Stimulated activated CD8-positive, alpha-beta memory T cell treated with anti-CD3 and anti-CD28 coated beads, Interleukin-12 subunit alpha, Interleukin-12 subunit beta, amount 100 ng/mL, for 4 hours (primary cell): ENCODE measurements at places on chromosomes 5 and 9.

GRCh38 chr5:12679731-12680130, 775.5 kb upstream of the CTNND2 start:
- DNase-seq = no peak

GRCh38 chr5:14801792-14802191, 69.8 kb downstream of the ANKH start:
- no peak for DNase-seq

DNA sequence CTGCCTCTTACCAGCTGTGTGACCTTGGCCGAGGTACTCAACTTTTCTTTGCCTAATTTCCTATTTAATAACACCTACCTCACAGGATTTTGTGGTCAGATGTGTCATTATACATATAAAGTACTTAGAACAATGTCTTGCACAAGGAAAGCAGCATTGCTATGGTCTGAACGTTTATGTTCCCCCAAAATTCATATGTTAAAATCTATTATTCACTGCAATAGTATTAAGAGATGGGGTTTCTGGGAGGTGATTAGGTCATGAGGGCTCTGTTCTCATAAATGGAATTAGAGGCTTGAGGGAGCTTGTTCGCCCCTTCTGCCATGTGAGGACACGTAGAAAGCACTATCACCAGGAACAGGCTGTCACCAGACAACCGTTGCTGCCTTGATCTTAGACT, 10.9 kb upstream of the RNF145 start:
- DNase-seq = no peak

DNA sequence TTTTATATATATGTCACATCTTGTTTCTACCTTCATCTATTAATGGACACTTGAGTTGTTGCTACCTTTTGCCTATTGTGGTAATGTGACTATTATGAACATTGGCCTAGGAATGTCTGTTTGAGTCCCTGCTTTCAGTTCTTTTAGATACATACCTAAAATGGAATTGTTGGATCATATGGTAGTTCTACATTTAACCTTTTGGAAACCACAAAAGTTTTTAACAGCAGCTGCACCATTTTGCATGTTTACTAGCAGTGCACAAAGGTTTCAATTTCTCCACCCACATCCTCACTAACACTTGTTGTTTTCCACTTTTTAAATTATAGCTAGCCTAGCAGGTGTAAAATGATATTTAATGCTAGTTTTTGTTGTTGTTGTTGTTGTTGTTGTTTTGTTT, 88.4 kb downstream of the GALNT10 start:
- no peak for DNase-seq

- DNase-seq = no peak
Measured at GRCh38 chr5:124725040-124725434, 21.4 kb downstream of the ZNF608 start.

- no peak for DNase-seq
Measured at GRCh38 chr9:97987487-97987886, 4.3 kb downstream of the ANP32B start.

GRCh38 chr5:81638471-81638870, 112.4 kb downstream of the SSBP2 start:
- no peak for DNase-seq

- DNase-seq = no peak
Measured at GRCh38 chr5:1251678-1252580, 26.7 kb downstream of the SLC6A18 start.

GRCh38 chr5:145689235-145689634, 145.9 kb downstream of the PRELID2 start:
- DNase-seq = no peak

GRCh38 chr5:2861605-2862004, 110.1 kb upstream of the IRX2 start:
- no peak for DNase-seq

GRCh38 chr5:171954721-171955120, 51.7 kb downstream of the FBXW11 start:
- DNase-seq = no peak

DNA sequence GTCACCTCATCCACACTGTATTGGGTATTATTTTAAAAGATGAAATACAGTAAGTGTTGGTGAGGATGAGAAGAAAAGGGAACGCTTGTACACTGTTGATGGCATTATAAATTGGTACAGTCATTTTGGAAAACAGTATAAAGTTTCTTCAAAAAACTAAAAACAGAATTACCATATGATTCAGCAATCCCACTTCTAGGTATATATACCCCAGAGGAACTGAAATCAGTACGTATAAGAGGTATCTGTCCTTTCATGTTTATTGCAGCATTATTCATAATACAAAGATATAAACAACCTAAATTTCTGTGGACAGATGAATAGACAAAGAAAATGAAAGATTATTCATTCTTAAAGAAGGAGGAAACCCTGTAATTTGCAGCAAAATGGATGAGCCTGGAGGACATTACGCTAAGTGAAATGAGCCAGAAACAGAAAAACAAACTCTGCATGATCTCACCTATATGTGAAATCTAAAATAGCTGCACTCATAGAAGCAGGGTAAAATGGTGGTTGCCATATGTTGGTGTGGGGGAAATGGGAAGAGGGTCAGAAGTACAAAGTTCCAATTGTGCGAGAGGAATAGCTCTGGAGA, 191.6 kb downstream of the TRIM36 start:
- DNase-seq = no peak

DNA sequence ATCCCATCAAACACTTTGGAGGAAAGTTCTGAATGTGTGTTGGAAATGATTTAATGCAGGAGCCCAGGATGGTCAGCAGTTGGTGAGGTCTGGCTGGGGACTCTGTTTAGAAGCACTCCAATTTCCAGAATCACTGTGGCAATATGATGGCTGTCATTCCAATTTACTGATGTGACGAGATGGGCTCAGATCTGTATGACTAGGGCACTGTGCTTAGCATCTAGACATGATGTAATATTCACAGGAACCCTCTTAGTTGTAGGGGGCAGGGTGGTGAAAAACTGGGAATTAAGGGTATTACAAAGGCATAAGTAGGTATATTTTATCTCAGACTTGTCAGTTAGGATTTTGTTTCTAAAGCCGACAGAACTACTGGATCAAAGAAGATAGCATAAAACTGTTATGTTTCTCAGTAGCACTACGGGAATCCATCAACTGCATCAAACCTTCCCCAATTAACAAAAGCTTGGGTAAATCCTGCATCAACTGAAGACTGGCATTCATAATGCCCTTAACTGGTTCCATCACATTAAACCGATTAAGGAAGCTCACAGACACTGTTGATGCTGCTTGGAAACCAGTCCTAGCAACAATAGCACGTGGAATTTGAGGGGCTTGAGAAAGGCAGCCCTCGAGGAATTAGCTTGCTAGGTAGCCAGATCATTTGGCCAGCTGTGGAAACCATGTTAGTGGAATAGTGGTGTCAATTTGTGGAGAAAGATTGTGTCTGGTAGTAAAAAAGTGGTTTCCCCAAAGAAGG, 86.1 kb downstream of the SV2C start:
- no peak for DNase-seq

GRCh38 chr9:29625292-29625731, 2052.0 kb upstream of the C9orf72 start:
- DNase-seq = no peak

- no peak for DNase-seq
Measured at GRCh38 chr9:98101416-98101815, 17.6 kb downstream of the TRIM14 start.

DNA sequence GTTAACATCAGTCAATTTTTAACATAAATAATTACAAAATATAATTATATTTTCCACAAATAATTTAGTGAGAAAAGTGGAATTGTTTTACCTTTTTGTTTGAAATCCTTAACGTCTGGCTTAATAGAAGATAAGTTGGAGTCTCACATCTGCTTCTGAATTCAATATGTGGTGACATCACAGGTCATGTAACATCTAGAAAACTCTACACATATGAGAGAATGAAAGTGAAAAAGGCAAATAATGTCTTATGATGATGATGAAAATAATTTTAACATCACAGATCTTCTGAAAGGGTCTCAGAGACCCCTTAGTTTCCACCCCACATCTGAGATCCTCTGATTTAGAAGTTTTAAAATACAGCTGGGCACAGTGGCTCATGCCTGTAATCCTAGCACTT, 81.5 kb downstream of the PRKACG start:
- no peak for DNase-seq

GRCh38 chr5:142888469-142889085, 118.4 kb downstream of the ARHGAP26 start:
- DNase-seq = no peak

- DNase-seq = no peak
Measured at GRCh38 chr9:85716031-85716877, 25.5 kb downstream of the AGTPBP1 start.

DNA sequence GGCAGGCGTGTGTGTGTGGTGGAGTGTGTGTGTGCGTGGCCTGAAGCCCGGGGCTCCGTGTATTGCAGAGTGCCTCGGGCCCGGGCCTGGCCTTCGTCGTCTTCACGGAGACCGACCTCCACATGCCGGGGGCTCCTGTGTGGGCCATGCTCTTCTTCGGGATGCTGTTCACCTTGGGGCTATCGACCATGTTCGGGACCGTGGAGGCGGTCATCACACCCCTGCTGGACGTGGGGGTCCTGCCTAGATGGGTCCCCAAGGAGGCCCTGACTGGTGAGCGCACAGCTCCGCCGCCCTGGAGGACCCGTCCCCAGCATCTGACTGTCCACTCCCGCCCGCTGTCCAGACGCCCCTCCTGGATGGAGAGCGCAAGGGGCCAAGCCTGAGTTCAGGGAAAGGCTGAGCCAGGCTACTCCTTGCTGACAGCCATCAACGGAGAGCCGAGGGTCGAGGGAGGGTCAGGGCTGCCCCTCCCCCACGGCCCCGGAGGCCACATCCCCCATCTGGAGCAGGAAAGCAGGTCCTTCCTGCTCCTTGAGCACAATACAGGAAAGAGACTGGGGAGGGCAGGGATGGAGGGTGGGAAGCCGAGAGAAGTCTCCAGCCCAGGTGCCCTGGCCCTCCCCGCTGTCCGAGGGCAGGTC, 18.4 kb downstream of the SLC6A18 start:
- no peak for DNase-seq

DNA sequence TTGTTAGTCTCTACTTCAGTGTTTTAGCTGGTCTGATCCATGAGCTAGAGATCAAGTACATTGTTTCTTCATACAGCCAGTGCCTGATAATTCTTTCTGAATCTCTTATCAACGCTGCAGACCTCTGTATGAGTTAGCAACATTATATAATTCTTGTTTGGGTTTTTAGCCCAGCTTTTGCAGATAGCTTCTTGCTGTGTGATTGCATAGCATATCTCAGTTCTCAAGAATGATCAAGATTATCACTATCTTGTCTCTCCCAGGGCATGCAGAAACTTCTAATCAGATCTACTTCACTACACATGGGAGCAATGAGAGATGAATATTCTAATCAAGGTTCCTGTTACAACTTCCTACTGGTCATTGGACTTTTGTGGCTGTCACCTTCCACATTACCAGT, 158.3 kb downstream of the FAM174A start:
- no peak for DNase-seq

- peak; percentile 46 for DNase-seq
Measured at GRCh38 chr5:139648205-139649081, at the start of gene CXXC5. Gene CXXC5, plus strand, starts transcription at chr5:139648349. Its CDS starts 32,175 bp downstream, at chr5:139680524.

- peak; percentile 21 for DNase-seq
Measured at GRCh38 chr9:79570448-79571308, 1.1 kb upstream of the TLE4 start.

- no peak for DNase-seq
Measured at GRCh38 chr5:6568889-6569288, 64.0 kb downstream of the NSUN2 start.

- DNase-seq = no peak
Measured at GRCh38 chr9:134502266-134502791, 139.3 kb upstream of the COL5A1 start.

- DNase-seq = no peak
Measured at GRCh38 chr9:133126697-133127339, 5.8 kb upstream of the RALGDS start.

- DNase-seq = no peak
Measured at GRCh38 chr5:115699967-115700366, 74.1 kb upstream of the TMED7 start.

DNA sequence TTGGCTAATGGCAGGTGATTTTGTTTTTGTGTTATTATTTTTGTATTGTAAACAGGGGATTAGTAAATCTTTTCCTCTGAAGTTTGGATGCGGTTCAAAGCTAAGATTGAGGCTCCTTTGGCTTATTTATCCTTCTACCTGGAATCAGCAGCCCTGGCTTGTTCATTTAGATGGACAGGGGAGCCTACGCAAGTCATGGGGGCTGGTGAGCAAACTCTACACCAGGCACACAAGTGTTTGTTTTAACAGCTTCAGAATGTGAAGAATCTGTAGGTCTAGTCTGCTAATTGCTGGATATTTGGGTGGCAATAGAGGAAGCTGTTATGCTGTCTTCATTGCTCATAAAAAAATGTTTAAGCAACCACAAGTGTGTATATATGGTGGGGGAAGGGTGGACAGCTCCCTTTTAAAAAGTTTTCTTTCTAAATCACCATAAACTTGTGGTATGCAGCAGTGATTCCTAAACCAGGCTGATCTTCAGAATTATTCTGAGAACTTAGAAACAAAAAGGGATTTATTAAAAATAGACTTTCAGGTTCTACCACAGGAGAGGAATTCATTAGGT, 20.7 kb downstream of the ZNF462 start:
- DNase-seq = no peak

GRCh38 chr5:658103-658502, 35.0 kb downstream of the TPPP start:
- no peak for DNase-seq

GRCh38 chr9:76218117-76218885, 175.9 kb downstream of the RFK start:
- no peak for DNase-seq

DNA sequence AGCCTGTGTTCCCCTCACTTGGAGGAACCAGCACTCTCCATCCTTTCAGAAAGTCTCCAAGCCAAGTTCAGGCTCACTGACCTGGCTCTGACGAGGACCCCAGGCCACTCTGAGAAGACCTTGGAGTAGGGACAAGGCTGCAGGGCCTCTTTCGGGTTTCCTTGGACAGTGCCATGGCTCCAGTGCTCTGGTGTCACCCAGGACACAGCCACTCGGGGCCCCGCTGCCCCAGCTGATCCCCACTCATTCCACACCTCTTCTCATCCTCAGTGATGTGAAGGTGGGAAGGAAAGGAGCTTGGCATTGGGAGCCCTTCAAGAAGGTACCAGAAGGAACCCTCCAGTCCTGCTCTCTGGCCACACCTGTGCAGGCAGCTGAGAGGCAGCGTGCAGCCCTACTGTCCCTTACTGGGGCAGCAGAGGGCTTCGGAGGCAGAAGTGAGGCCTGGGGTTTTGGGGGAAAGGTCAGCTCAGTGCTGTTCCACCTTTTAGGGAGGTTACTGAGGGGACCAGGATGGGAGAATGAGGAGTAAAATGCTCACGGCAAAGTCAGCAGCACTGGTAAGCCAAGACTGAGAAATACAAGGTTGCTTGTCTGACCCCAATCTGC, 4.7 kb upstream of the NUP214 start:
- DNase-seq = no peak

- no peak for DNase-seq
Measured at GRCh38 chr9:117414906-117415331, at the start of gene ASTN2. Gene ASTN2, minus strand, starts transcription at chr9:117415057. Its CDS starts 119 bp downstream, at chr9:117414938.

GRCh38 chr9:111783857-111784256, 10.9 kb downstream of the SHOC1 start:
- no peak for DNase-seq
